ENCODE measurements at places on chromosomes 12 and 14.

DNA sequence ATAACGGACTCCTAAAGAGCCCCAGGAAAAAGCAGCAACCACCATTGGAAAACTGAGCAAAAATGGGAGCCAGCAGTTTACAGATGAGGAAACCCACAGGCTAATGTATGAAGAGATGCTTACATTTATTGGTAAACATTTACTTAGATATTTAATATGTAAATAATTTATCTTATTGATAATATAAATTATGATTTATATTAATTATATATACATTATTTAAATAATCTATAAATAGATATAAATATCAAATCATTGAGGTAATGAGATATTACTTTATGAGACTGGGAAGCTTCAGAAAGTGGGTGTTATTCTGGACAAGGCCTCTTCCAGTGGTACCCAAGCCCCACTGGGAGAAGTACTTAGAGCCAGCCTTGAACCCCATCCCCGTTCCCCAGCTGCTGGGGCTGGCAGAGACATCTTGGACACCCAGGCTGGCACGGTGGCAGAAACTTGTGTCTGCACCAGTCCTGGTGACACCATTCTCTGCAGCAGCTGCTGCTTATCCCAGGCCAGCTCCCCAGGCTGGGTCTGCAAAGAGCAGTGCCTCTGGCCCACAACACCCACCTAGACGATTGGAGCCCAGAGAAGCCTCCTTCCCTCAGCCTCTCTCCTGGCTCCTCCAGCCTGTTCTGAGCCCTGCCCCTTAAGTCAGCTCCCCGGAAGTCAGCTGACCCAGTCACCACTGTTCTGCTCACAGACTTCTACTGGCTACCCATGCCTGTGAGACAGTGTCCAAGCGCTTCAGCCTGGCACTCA lies 25.9 kb downstream of the ISCA2 start:
- DNase-seq = no peak

DNA sequence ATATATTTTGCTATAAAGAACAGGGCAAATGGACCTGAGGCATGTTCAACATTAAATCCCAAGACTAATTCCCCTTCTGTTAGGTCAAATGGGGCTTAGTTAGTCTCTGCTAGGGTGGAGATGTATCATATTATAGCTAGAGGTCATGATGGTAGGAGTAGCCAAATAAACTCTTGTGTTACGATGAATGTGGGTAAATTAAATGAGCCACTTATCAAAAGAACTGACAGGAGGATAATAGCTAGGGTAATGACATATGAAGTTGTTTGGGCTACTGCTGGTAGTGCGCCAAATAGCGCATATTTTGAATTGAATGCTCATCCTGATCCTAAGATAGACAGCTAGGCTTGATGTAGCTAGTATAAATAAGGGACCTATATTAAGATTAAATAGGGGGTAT lies 445.0 kb downstream of the GXYLT1 start:
- DNase-seq = no peak

GRCh38 chr12:123894823-123895345 lies 77.7 kb downstream of the CCDC92 start:
- DNase-seq = no peak

GRCh38 chr12:47799357-47799955 lies 20.2 kb downstream of the HDAC7 start:
- no peak for DNase-seq

GRCh38 chr14:27049701-27050100 lies 451.9 kb upstream of the NOVA1 start:
- no peak for DNase-seq

DNA sequence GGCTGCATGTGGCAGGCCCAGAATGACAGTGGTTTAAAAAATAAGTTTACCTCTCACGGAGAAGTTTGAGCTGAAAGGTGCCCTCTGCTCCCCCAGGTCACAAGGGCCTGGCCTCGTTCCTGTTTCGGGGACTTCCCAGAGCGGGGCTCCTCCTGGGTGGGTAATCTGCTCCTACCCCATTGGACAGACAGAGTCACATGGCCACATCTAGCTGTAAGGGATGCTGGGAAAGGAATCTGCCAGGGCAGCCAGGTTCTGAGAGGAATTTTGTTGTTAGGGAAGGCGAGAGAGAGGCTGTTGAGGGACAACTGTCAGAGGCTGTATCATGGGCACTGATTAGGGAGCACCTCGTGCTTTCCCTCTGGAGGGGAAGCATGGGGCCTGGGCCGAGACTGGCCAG lies 24.0 kb upstream of the DIO3 start:
- no peak for DNase-seq

GRCh38 chr14:64707661-64708060 lies 3.4 kb downstream of the PLEKHG3 start:
- no peak for DNase-seq

- no peak for DNase-seq
Observed at GRCh38 chr14:22052795-22053194, 379.2 kb upstream of the OR4E1 start.

GRCh38 chr12:131101703-131102492 lies 148.2 kb downstream of the ADGRD1 start:
- no peak for DNase-seq

DNA sequence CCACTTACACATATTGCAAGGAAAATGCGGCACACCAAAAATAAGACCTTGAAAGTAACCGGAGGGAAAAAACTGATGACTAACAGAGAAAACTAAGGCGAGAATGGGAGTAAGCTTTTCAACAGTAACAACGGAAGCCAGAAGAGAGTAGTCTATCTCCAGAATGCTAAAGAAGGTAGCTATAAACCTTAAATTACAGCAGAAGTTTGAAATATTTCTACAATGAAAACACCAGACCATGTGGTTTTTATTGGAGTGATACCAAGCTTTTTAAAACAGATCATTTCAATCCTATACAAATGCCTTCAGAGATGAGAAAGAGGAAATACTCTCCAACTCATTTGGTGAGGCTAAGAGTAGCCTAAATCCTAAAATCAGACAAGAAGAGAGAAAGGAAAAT lies 209.5 kb downstream of the ANO6 start:
- DNase-seq = no peak

GRCh38 chr12:17928708-17929366 lies 161.2 kb downstream of the RERGL start:
- no peak for DNase-seq

DNA sequence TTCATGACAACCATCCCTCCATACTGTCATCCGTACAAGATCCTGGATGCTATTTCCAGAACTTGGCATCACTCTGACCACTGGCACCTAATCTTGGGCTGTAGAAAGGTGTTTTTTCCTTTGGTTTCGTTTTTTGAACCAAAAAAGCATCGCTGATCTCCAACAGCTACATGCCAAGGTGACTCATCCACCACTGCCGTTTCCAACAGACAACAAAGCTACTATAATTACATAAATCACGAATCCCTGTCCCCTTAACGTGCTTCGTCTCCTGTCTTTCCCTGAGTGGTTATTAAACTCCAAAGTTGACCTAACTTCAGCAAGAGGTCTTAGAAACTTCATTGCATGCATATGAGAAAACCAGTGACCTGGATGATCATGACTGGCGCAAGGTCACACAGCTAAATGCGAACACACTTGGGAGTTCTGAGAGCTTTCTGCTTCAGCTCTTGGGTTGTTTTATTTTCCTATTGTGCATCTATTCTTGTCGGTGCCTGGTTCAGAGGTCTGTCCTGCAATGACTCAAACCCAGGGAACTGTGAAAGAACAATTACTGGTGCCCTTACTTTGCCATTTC lies 99.9 kb downstream of the PPM1H start:
- no peak for DNase-seq

DNA sequence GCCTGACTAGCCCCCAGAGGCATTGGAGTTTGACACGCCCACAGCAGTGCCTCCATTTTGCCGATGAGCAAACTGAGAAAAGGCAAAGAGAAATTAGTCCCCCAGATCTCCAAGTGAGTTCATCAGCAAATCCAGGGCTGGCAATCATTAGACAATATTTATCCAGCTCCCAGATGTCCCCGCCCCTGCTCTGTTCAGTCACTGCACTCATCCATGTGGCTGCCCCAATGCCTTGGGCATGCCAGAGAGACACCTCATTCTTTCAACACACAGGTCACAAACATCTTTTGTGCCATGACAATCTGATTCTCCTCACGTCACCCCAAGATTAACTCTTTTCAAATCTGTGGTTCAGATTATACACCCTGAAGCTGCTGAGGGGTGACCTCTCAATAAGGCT lies 43.5 kb downstream of the DPF3 start:
- no peak for DNase-seq

GRCh38 chr12:115956659-115957058 lies 320.8 kb downstream of the MED13L start:
- no peak for DNase-seq

- no peak for DNase-seq
Observed at GRCh38 chr12:42076976-42077375, 67.7 kb downstream of the GXYLT1 start.

DNA sequence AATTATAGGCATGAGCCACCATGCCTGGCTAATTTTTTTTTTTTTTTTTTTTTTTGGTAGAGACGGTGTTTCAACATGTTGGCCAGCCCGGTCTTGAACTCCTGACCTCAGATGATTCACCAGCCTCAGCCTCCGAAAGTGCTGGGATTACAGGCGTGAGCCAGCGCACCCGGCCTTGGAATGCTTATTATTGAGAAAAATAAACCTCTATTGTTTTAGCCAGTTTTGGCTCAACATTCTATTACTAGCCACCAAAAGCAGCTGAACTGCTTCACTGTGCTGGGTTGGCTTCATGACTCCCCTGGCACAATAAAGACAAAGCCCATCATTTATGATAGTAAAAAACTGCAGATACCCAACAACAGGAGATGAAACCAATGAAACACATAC lies 93.5 kb upstream of the CEP83 start:
- DNase-seq = no peak

- no peak for DNase-seq
Observed at GRCh38 chr12:55659486-55660385, 23.0 kb downstream of the OR10P1 start.

DNA sequence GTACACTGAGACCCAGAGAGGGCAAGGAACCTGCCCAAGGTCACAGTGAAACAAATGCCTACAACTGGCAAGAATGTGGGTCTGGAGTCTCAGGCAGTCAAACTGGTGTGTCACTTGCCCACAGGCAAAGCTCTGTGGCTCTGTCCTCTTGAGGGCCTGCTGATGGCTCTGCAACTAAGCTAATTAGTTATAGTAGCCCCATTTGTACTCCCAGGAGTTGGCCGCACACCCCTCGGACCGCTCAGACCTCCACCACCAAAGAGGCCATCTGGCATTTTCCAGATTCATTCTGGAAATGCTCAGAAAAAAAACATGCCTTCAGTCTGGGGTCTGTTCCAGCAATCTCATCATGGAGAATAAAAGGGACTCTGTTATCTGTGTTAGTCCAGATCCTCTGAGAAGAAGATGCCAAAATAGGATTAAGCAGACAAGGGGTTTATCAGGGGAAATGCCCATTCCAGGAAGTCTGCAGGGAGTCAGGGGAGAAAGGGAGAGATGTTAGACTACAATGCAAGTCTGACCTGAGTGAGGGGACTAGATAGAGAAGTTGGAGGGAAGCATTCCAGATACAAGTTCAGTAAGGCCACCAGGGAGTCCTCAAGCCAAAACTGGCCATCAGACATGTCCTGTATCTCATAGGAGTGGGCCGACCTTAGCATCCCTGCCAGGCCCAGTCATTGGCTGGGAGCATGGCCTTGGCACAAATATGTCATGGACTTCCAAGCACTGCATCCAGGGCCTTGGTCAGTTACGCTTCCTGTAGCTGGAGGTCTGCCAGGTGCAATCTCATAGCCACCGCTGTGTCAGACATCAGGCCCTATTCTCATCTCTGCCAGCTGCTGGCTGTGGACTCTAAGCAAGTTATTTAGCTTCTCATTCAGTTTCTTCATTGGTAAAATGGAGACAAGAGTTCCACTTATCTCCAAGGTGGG lies 15.4 kb upstream of the OAS1 start:
- no peak for DNase-seq

GRCh38 chr12:95197636-95198035 lies 19.6 kb downstream of the FGD6 start:
- DNase-seq = no peak

DNA sequence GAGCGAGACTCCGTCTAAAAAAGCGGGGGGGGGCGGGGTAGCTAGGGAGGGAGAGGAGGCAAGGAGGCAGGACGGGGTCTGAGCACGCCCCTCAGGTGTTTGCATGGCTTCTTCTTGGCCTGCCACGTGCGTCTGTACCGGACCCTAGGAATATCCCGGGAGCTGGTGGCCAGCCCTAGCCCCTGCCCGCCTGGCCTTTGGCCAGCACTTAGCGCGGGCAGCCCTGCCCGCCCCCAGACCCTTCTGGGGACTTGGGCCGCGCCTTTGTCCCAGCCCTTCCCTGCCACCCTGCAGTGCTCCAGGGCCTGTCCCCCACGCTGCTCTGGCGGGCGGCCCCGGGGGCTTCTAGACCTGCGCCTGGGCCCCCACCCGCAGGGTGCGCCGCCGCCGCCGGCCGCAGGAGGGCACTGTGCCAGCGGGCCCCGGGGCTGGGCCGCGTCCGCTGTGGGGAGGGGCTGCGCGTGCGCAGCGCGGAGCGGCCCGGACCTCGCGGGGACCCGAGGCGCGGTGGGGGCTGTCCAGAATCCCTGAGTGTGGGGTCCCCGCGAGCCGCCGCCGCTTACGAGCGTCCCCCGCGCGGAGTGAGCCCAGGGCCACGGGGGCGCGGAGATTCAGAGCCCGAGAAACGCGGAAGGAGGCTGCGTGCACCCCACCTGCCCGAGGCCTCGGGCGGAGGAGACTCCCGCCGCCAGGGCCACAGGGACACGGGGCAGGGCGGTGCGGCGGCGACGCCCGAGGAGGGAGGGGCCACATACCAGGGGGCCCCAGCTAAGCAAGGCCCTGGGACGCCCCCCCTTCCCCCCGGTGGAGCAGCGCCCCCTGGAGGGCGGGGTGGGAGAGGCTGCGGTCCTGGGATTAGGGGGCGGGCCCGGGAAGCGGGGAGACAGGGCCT lies 21.0 kb downstream of the SLC25A29 start:
- DNase-seq = peak; percentile 93

- DNase-seq = no peak
Observed at GRCh38 chr12:52634266-52635056, 16.1 kb upstream of the KRT73 start.

DNA sequence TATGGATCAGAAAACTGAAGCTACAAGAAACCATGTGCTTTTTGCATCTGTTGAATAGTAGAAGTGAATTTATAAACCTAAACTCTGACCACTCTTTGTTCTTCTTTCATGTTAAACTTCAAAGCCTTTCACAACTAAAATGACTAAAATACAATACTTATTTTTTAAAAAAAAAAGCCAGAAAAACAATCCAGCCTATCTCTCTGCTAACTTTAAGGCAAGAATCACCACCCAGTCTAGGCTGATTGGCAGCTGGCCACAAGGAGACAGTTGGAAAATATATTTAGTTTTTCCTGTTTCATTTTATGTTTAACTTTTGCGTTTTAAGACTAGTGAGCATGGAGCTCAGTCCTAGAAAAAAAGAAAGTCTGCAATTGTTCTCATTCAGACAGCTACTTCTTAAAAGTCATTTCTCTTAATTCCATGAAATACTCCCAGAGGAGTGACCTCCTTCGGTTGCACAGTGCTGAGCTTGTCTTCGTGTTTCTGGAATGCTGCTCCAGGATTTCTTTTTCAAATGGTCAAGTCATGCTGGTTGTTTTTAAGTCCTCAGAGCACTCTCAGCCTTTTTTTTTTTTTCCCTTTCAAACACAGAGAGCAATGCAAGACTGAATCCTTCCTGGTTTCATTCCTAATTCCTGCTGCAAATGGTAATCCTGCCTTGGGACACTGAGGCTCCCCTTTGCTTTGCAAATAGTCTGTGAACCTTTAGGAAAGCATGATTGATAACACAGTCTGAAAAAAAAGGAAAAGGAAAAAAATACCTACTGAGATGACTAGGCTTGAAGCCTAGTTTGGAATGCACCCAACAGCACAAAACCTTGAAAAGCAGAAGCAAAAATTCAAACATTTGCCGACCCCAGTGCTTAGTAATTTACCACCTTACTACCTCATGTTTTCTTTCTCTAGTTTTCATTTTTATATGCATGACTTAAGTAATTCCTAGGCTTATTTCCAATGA lies 233.3 kb upstream of the DAAM1 start:
- no peak for DNase-seq

All from HuH-7.5 (cell line).